ENCODE measurements at places on chromosomes 1 and 21.

GRCh38 chr1:175307160-175307559 lies 114.6 kb upstream of the KIAA0040 start:
- no peak for DNase-seq

- no peak for DNase-seq
These were observed 141.3 kb downstream of the SPATA46 start for GRCh38 chr1:162235241-162235800.

DNA sequence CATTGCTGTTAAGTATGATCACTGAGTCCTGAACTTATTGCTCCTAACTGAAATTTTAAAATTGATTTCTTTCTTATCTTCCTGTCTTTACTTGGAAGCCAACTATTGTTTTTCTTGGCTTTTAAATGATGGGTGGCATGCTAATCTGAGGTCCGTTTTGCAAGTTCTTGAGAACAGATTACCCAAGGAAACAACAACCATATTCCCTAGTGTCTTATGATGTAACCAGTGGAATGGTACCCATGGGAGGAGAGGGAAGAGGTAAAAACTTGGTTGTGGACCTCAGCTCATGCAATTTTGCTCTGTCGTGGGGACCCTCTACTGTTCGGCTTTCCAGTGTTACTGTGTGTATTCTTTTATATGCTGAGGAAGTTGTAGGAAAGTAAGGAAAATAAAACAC lies 454.8 kb upstream of the ADAMTS5 start:
- no peak for DNase-seq

- no peak for DNase-seq
These were observed 16.3 kb upstream of the CDK18 start for GRCh38 chr1:205488074-205488723.

DNA sequence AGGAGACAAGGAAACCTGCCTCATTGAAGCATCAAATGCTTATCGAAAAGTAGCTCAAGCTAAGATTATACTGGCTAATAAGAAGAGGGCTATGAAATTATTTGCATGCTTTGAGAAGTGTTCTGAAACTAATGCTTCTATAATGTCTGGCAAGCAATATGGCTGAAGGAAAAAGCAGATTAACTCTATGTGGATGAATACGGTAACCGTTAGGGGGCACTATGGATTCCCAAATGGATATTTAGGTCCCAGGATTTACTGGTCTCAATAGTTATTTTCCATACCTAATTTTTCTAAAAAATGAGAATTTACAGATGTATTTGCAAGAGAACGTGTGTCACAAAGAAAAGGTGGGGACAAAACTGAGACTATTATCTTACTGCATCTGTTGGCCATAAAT lies 34.6 kb upstream of the RRP15 start:
- no peak for DNase-seq

- no peak for DNase-seq
These were observed 16.4 kb downstream of the GPSM2 start for GRCh38 chr1:108893141-108893530.
